ENCODE measurements at places on chromosomes 3 and 15. TPM values are rescaled to one million over a fixed set of nuclear protein-coding genes. Genes with fewer than 3 reads are reported as not detected.

DNA sequence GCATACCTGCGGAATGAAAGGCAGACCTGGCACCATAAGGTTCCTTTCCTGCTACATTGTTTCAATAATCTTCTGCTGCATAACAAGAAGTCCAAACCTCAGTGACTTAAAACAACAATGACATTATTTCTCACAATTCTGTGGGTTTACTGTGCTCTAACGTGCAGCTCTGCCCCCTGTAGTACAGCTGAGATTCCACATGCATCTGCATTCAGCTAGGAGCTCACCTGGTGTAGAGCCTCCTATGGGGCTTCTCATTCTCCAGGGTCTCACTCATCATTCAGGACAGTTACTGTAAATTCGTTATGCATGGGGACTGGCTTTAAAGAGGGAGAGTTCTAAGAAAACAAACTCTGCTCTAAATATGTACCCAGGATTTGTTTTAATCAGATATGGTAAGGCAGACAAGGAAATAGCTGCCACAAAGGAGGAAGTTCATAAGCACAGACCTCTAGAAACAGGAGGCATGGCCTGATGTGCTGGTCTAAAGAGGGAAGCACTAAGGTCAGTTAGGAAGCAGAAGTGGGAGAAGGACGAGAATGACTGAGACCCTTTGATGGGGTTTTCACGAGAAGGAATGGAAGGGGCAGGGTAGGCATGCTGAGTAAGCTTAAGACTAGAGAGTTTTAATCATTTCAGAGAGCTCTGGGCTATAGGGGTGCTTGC, 347.0 kb downstream of the NEK10 start:
- DNase-seq = no peak

GRCh38 chr3:139414608-139415224, 25.3 kb upstream of the COPB2 start:
- DNase-seq = no peak

ABI3BP gene
- 0.54 TPM for total RNA-seq

PLA2G4E gene
- total RNA-seq = 0.06 TPM

- DNase-seq = no peak
Measured at GRCh38 chr3:50297384-50297775, 1.8 kb downstream of the HYAL3 start.

KNL1 gene
- total RNA-seq = 15.2 TPM
